ENCODE measurements at places on chromosomes 7 and 10.

DNA sequence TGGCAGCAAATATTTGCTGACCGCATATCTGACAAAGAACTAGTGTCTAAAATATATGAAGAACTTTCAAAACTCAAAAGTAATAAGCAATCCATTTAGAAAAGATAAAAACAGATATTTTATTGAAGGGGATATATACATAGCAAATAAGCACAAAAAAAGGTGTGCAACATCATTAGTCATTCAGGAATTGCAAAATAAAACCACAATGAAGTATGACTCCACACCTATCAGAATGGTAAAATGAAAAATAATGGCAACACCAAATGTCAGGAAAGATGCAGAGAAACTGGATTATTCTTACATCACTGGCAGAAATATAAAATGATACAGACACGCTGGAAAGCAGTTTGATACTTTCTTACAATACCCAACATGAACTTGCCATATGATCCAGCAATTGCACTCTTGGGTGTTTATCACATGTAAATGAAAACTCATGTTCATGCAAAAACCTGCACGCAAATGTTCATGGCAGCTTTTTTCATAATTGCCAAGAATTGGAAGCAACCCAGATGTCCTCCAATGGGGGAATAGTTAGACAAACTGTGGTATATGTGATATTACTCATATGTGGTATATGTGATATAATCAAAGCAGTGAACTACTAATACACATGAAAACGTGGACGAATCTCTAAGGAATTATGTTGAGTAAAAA, 645.5 kb downstream of the GRID1 start:
- DNase-seq = no peak

GRCh38 chr10:5854131-5854475, 35.6 kb downstream of the ANKRD16 start:
- DNase-seq = no peak

GRCh38 chr10:17022466-17022825, 107.2 kb downstream of the CUBN start:
- peak; percentile 4 for DNase-seq

GRCh38 chr7:105224884-105225651, 163.7 kb downstream of the SRPK2 start:
- DNase-seq = no peak

DNA sequence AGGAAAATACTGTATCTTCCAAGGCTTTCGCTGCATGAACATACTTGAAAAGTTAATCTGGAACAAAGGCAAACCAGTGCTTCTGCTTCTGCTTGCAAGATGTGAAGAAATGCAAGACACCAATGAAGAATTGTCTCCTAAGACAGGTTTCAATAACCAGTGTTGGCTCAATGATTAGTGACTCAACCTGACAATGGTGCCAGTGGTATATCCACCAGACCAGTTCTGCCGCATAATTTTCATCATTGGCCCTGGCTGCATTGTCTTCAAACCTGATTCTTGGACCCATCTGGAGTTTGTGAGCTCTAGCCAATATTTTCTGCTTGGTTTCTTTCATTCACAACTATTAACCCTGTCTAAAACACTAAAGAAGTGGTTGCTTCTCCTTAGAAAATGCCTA, 13.6 kb upstream of the STAMBPL1 start:
- DNase-seq = no peak

DNA sequence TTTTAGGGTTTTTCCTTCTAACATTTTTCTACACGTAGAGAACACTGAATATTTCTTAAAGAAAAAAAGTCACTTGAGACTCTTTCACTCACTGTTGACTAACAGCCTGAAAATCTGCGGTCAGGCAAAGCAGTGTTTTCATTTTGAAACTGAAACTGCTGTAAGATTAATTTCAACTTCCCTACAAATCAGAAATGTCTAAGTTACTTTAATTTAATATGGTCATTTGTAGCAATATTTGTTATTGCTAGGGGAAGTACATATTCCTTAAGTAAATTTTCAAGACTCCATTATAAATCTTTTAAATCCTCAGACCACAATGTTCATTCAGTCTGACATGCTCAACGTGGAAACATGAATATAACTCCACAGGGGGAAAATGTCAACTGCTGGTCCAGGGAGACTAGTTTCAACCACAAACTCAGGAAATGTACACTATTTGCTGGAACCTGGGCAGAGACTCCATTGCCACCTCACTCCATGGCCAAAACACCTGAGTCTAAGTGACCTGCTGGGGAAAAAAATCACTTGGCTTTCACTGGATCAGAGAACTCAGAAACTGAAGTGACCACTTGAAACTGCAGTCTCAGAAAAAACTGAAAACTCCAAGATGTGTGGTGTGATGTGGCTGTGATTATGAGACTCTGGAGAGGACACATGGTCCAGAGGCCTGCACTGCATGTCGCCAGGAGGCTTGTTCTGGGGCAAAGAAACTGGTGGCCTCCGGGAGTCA, 161.2 kb downstream of the TAX1BP1 start:
- DNase-seq = no peak

Data from H7 (cell line).